ENCODE measurements at places on chromosomes 5 and 9.

DNA sequence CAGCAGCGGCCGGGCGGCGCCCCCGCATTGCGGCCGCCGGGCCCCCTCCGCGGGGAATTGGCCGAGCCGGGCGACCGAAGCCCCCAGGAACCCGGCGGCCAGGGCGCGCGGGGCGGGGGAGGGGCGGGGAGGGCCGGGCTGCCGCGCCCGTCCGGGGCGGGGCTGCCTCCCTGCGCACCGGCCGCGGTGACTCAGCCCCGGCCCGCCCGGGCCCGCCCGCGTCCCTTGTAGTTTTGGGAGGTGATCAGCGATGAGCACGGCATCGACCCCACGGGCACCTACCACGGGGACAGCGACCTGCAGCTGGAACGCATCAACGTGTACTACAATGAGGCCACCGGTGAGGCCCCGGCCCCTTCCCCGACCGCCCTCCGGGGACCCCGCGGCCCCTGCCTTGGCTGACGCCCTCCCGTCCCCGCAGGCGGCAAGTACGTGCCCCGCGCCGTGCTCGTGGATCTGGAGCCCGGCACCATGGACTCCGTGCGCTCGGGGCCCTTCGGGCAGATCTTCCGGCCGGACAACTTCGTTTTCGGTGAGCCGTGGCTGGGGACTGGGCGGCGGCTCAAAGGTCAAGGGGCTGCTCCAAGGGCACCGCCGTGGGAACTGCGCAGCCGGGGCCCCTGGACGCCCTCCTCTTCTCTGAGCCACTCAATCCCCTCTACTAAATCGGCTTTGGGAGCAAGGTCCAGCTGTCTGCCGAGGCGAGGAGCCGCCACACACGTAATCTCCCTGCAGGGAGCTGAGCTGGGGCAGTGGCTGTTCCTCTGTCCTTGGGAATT lies 592 bp downstream of the TUBB4B start:
- DNase-seq, result peak; percentile 44

- DNase-seq, result peak; percentile 62
These were observed 110.8 kb downstream of the LHX2 start for GRCh38 chr9:124122321-124122720.

- DNase-seq, result no peak
These were observed 334.7 kb upstream of the PIK3R1 start for GRCh38 chr5:67880876-67881275.

DNA sequence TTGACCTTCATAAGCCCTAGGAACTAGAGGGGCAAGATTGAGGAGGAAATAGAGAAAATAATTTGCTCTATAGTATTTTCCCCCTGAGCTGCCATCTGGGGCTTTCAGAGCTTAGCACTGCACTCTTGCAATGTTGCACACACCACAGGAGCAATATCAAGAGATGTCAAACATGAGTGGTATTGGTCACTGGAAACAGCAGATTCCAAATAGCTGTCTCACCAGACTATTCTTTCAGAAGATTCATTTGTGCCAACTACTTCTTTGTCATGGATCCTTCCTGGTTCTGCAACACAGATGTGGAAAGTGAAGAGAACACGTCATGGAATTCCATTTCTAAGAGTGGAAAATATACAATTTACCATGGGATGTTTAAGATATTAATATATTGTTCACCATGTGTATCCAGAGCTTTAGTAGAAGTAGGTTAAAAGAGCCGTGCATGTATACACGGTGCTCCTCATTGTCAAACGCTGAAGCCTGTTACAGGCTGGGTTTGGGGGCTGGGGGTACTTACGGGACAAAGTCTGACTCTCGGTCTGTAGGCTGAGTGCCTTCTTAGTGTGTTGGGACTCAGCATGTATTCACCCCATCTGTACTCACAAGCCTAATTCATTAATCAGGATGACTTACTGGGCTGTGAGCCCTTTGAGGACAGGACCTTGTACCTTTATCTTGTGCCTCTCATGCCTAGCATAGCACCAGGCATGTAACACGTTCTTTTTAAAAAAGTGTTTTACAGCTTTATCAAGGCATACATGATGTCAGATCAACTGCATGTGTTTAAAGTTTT lies 31.4 kb upstream of the GDNF start:
- DNase-seq, result peak; percentile 91

GRCh38 chr5:7678030-7678429 lies 172.9 kb downstream of the CFAP90 start:
- DNase-seq, result no peak

GRCh38 chr9:92807757-92808725 lies 43.4 kb upstream of the BICD2 start:
- DNase-seq, result no peak

GRCh38 chr9:138072897-138073296 lies 195.3 kb downstream of the CACNA1B start:
- DNase-seq, result no peak

- DNase-seq, result no peak
These were observed 18.6 kb upstream of the GLRX start for GRCh38 chr5:95840956-95841705.

DNA sequence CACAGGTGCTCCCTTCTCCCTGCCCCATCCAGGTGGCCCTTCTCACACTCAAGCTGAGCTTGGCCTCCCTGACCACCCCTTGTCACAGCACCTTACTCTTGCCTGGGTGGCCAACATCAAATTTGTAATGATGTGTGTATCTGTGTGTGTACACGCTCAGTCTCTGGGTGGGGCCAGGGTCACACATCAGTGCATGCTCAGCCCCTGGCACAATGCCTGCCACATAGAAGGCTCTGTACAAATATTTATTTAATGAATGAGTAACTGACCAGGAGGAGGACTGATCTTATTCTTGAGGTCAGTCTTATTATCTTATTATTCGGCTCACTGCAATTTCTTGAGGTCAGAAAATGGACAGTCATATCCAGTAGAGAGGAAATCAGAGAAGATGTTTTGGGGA lies 41.3 kb upstream of the HAND1 start:
- DNase-seq, result peak; percentile 74

GRCh38 chr9:137757613-137758029 lies 120.0 kb upstream of the CACNA1B start:
- DNase-seq, result peak; percentile 83

DNA sequence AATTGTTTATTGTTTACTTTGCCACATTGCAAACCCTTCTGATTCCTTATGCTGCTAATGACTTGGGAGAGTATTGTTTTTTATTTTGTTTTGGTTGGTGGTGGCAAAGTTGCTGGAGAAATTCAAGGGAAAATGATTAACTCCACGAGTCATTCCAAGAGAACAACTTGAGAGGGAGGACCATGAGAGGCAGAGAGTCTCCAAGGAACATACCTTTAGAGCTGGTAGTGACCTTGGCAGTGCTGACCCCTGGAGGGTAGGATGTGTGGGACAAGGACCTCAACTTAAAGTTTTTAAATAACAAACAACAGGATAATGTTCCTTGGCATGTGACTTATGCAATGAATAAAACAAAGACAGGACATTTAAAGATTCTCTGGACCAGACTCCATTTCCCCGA lies 139.7 kb downstream of the LRRC70 start:
- DNase-seq, result peak; percentile 1

GRCh38 chr5:165573445-165573844 lies 2068.0 kb downstream of the MAT2B start:
- DNase-seq, result peak; percentile 23

DNA sequence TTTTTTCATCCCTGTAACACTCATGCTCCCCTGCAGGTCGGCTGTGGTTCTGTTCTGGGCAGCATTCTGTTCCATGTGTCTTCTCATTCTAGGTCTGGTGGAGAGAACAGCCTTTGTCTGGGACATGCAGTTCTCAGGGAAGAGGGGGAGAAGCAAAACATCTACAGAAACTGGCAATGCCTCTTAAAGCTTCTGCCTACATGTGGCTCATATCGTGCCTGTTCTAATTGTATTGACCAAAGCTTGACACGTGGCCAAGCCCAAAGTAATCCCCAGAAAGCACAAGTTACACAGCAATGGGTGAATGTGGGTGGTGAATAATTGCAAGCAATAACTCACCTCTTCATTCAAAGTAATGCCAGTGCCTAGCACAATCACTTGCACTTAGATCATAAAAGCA lies 218.2 kb upstream of the IL12B start:
- peak; percentile 41 for DNase-seq

DNA sequence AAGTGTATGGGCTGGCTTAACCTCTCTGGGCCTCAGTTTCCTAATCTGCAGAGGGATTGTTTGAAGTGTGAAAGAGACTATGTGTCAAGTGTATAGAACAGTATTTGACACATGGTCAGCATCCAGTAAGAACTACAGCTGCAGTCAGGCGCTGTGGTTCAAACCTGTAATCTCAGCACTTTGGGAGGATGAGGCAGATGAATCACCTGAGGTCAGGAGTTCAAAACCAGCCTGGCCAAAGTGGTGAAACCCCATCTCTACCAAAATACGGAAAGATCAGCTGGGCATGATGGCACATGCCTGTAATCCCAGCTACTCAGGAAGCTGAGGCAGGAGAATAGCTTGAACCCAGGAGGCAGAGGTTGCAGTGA lies 31.9 kb upstream of the STING1 start:
- DNase-seq, result peak; percentile 6

DNA sequence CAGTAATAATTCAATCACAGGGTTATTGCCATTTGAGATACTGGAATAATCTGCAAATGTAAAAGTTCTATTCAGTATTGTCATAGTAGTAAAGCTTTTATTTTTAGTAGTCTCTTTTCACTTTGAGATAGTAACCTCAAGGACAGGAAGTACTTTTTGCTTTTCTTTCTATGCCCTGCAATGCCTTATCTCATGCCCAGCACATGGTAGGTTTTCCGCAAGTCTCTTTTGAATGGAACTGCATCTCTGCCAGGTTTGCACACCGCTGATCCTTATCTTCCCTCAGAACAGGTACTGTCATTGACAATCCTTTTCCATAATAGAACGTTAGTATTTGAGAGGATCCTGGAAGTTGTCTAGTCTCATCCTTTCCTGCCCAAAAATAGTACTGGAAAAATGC lies 91.8 kb upstream of the IFNK start:
- no peak for DNase-seq

DNA sequence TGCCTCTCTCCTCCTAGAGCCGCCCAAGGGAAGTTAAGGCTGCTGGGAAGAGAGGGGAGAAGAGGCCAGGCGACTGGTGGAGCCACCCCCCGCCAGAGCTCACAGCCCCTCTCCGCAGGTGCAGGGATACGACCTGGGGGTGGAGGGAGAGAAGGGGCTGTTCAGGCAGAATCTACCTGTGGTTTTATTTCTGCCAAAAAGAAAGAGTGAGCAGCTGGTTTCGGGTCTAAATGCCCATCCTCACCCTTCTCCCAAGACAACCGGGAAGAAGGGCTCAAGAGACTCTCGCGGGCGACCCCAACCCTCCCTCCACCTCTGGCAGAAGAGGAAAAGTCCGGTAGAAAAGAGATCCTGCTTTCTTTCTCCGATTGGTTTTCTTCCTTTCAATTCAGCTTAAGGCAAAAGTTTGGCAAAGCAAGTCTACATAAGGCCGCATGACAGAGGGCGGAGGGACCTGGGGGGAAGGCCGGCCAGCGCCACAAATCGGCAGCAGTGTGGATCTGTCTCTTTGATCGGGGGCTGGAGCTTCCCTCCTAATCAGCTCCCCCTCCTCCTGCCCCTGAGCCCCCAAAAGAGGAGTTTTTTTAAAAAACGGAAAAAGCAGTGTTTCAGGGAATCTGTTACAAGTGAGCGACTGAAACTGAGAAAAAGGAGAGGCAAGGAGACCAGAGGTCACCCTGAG lies 16.3 kb downstream of the FAM78A start:
- no peak for DNase-seq

DNA sequence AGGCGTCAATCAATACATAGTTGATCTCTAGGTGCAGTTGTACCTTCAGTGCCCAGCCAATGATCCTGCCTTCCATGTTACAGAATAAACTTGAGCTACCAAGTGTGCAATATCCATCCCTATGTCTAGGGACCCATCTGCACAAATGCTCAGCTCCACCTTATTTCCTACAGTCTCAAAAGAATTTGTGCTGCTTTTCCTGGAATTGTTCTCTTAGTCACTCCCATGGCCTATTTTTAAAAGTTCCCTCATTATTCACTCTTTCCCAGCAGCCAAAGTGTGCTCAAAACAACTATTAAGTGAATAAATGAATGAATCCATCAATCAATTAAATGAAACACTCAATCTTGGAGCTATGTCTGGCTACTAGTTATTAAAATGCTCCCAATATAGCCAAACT lies 14.7 kb downstream of the LIX1 start:
- no peak for DNase-seq

- no peak for DNase-seq
These were observed 40.5 kb upstream of the FAM81B start for GRCh38 chr5:95350631-95351030.

- DNase-seq, result no peak
These were observed 60.8 kb upstream of the IRX4 start for GRCh38 chr5:1943481-1943880.

DNA sequence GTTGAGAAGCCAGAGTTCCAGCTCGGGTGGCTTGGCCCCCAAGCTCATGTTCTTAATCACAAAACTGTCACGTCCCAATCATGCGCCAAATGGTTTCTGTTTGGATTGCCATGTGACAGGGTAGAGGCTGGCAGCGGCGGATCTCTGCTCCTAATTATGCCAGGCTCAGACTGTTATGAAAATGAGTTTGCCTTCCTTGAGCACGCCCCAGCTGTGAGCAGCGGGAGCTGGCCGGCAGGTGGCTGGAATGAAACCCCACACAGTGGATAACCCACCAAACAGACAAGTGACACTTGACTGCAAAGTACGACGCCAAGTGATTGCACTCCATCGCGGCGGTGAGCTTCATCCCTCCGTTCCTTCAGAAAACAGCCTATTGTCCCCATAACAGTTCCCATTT lies 75.4 kb downstream of the CFAP77 start:
- no peak for DNase-seq

- no peak for DNase-seq
These were observed 79.1 kb upstream of the GOLM1 start for GRCh38 chr9:86178503-86178902.

GRCh38 chr5:120449501-120449900 lies 14.6 kb upstream of the PRR16 start:
- peak; percentile 36 for DNase-seq

DNA sequence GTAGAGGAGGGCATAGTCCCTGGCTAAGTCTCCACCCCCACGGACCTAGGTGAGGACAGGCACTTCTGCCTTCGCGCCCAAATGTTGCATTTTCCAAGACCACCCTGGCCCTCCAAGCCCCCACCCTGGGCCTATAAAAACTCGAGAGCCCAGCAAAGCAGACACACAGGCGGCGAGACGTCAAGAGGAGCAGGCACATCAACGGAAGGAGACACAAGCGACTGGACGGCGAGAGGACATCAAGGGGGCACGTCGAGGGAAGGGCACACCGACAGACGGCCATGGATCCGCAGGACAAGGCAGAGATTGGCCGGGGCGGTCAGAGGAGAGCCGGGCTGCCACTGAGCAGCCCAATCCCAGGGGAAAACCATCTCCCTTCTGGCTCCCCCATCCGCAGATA lies 348.0 kb downstream of the MTRR start:
- no peak for DNase-seq

GRCh38 chr9:98010445-98010844 lies 27.3 kb downstream of the ANP32B start:
- peak; percentile 67 for DNase-seq

GRCh38 chr5:80877592-80877991 lies 82.6 kb upstream of the RASGRF2 start:
- DNase-seq, result no peak

DNA sequence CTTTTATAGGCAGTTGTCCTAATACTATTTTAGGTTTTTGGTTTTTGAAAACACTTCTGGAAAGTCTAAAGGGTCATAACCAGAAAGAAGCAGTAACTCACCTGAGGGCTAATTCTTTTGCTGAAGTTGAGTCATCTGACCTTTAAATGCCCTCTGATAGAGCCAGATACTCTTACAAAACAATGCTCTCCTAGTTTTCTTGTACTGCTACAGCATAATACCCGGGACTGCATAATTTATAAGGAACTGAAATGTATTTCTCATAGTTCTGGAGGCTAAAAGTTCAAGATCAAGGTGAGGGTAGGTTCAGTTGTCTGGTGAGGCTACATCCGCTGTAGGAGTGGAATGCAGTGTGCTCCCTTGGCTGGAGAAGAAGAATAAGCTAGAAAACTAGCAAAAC lies 670.3 kb downstream of the TLE4 start:
- DNase-seq, result no peak
